ENCODE measurements at places on chromosomes 1 and 21. TPM values are rescaled to one million over a fixed set of nuclear protein-coding genes. Genes with fewer than 3 reads are reported as not detected.

DNA sequence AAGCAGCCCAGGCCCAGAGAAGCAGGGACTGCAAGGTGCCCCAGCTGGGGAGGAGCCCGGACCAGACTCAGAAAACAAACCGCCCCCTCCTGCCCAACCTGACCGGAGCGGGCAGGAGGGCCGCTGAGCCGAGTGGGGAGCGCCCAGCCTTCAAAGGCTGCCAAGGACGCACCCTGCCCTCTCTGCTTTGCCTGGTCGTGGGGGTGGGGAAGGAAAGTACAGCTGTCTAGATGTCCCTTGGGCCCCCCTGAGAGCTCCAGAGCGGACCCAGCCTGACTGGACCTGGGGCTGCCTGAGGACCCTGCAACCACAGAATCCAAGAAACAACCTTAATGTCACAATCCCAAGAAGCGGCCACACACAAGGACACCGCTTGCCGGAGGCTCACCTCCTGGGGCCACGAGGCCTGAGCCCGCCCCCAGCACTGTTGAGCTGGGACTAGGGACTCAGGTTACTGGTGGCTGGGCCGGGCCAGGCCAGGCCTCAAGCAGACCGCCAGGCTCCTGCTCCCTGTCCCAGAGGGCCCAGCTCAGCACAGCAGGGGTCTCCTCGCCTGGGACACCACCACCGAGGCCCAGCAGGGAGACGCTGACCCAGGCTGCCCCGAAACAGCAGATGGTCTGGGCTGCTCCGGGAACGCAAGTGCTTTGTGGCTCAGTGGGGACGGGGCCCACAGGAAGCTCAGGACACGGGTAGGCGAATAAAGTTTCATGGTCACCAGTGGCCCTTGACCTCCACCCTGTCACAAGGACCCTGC lies 1.4 kb downstream of the DVL1 start:
- peak; percentile 71 for DNase-seq

GRCh38 chr1:2855206-2856065 lies 53.9 kb upstream of the TTC34 start:
- peak; percentile 30 for DNase-seq

GRCh38 chr1:234597894-234598293 lies 12.1 kb downstream of the IRF2BP2 start:
- no peak for DNase-seq

- DNase-seq = no peak
Observed at GRCh38 chr1:232143315-232143886, 486.5 kb downstream of the SIPA1L2 start.

GRCh38 chr21:29271927-29272333 lies 26.8 kb upstream of the BACH1 start:
- peak; percentile 21 for DNase-seq

- peak; percentile 66 for DNase-seq
Observed at GRCh38 chr1:45001011-45001481, 10.1 kb downstream of the HECTD3 start.

- no peak for DNase-seq
Observed at GRCh38 chr1:73604739-73605138, 593.2 kb downstream of the LRRIQ3 start.

DNA sequence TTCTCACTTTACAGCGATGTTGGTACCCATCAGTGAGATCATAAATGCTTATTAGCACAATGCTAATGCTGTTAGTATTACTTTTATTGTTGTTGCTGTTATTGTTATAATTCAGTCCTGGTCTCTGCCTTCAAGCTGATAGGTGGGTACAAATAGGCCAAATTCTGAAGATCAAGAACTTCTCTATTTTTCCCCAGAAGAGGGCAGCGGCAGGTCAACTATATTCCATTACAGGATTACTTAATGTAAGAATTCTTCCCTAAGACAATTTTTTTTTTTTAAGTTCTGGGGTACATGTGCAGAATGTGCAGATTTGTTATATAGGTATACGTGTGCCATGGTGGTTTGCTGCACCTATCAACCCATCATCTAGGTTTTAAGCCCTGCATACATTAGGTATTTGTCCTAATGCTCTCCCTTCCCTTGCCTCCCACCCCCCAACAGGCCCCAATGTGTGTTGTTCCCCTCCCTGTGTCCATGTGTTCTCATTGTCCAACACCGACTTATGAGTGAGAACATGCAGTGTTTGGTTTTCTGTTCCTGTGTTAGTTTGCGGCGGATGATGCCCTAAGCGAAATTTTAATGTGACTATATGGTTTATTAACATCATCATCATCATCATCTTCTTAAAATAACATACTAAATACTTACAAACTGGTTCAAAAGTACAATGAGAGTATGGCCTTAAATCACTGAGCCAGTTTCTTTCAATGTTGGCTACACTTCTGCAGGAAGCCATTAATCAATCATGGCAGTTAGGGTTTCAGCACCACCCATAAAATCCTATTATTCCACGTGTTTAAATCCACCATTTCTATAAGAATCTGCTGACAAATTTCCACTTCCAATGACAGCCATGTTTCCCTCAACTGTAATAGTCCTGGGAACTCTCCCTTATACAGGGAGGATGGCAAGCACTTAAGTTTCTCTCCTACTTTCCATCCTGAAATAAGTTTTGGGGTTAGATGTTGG lies 19.2 kb downstream of the SLC19A2 start:
- DNase-seq = no peak

GRCh38 chr1:235442788-235443429 lies 61.3 kb downstream of the B3GALNT2 start:
- DNase-seq = no peak

DNA sequence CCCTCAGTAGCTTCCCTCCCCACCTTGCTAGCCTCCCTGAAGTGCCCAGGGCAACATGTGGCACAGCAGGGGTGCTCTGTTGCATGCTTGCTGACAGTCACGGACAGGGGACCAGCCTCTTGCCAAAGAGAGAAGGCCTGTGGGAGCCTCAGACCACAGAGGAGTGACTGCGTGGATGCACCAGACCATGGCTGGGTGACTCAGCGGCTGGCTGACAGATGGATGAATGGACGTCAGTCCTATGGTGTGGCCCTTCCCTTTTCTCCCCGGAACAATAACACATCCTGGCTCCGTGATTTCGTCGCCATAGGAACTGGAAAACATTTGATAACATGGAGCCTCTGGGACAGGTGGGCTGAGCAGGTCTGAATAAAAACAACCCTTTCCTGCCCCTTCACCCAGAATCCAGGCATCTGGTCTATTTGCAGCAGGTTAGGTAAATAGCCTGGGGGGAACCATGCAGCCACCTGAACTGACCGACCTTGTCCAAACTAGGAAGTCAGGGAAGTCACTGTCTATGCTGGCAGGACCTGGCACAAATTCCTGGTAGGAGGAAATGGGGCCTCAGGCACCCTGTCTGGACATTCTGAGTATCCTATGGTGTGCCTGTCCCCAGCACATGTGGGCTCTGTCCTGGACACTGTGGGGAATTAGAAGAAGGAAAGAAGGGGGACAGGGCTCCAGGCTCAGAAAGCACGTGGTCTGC lies 53.3 kb downstream of the NENF start:
- DNase-seq = peak; percentile 49

GRCh38 chr1:38559446-38560165 lies 300.0 kb downstream of the RRAGC start:
- peak; percentile 42 for DNase-seq

DNA sequence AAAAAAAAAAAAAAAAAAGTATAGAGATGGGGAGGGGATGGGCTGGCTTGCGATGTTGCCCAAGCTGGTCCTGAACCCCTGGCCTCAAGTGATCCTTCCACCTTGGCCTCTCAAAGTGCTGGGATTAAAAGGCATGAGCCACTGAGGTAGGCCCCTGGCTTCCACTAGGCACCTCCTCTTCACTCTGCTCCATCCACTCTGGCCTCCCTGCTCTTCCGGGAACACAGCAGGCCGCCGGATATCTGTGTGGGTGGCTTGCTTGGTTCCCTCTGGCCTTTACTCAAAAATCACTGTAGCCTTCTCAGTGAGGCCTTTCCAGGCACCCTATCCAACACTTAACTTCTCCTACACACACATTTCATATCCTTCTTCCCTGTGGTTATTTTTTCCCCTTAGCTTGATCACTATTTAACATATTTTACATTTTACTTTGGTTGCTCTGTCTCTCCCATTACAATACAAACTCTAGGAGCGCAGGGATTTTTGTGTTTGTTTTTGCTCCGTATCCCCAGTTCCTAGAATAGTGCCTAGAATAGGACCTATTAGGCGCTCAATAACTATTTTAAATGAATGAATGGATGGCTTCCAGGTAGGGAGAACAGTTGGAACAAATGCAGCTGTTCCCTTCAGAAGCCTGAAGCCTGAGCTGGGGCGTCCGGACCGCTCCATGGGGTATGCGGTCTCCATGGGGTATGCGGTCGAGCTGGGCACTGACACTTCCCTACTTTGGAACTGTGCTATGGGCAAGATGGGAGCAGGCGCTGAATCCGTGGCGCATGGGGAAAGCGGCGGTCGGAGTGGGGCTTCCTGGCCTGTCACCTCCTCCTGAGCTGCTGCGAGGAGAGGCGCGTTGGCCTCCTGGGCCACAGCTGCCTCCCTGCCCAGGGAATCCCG lies 46.7 kb downstream of the H3-3A start:
- DNase-seq = peak; percentile 64

- no peak for DNase-seq
Observed at GRCh38 chr1:2951856-2952255, 69.4 kb upstream of the ACTRT2 start.

DNA sequence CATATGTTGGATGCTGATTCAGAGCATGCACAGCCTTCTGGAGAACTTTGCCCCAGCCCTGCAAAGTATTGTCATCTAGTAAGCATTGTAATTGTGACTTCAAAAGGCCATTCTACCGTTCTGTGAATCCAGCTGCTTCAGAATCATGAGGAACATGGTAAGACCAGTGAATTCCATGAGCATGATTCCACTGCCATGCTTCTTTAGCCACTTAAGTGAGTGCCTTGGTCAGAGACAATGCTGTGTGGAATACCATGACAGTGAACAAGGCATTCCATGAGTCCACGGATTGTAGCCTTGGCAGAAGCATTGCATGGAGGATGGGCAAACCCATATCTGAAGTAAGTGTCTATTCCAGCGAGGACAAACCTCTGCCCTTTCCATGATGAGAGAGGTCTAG lies 123.7 kb downstream of the S1PR1 start:
- DNase-seq = no peak

GRCh38 chr1:7948960-7949359 lies 8.3 kb upstream of the TNFRSF9 start:
- no peak for DNase-seq

DNA sequence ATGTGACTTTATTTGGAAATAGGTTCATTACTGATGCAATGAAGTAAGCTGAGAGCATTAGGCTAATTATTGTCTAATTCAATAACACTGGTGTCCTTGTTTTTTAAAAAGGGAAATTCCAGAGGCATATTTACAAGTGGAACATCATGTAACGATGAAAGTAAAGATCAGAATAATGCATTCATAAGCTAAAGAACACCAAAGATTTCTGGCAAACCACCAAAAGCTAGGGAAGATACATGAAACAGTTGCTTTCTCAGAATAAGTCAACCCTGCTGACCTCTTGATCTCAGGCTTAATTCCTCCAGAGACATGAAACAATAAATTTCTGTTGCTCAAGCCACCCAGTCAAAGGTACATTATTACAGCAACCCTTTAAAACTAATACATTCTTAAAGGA lies 20.3 kb upstream of the IFI16 start:
- no peak for DNase-seq

AMY1B gene
- total RNA-seq = not detected

TACSTD2 gene
- 0.93 TPM for total RNA-seq

RGS13 gene
- not detected for total RNA-seq

KRTAP11-1 gene
- 2.8 TPM for total RNA-seq

RNU1-4 gene
- under 0.01 TPM for total RNA-seq

RHEX gene
- 2.4 TPM for total RNA-seq

ZYG11A gene
- 9.8 TPM for total RNA-seq

MOB3C gene
- 8.3 TPM for total RNA-seq

PSMD4 gene
- total RNA-seq = 164 TPM

C8B gene
- 0.25 TPM for total RNA-seq

SPRR2G gene
- not detected for total RNA-seq

DYNLT4 gene
- total RNA-seq = 3.2 TPM

SAMD11 gene
- total RNA-seq = 36.9 TPM
